Mesothelial cell of epicardium (in vitro differentiated cells): ENCODE measurements at places on chromosomes 5 and 9.
A peak's percentile ranks its signal among the peaks of the same experiment; 100 is the strongest.

DNA sequence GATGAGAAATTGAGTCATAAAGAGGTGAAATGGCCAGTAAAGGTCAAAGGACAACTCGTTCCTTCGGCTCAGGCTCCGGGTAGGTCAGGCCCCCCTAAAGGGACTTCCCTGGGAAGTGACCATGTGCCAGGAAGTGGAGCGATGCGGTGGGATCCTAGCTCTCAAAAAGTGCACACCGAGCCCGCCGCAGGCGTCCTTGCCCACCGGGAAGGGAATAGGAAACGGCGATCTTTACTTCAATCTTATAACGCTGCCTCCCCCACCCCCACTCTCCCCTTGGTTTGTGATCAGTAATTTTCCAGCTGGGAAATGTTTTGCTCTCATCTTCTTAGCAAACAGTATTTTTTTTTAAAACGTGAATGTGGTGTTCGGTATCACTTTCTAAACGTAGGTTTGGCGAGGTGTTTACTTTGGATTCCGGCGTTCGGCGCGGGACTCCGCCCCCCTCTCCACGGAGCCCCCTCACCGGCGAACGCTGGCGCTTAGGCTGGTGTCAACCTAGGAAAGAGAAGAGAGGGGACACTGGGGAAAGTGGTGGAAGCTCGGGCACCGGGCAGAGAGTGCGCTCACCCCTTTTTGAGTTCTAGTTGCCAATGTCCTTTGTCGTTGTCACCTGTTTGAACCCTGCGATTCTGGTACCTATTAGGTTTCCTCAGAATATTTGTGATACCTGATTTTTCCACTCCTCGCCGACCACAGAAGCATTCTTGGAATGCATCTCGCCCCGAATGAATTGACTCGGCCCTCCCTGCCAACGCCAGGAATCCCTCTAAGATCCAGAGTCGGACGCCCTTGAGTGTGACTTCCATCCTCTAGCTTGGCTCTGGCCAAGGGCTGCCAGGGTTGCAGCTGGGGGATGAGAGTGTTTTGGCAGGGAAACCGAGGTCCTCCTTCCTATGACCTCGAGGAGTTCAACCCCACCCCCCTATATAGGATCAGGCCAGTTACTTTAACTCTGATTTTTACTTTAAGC, 1.8 kb upstream of the KLF4 start:
- H3K4me3 ChIP-seq: peak overlapping the region; percentile 72
- peaks cover 33% of the 10 kb centered on the region for H3K4me1 ChIP-seq
- no peaks in the 10 kb centered on the region for H3K36me3 ChIP-seq
- H3K27ac ChIP-seq: peak overlapping the region; percentile 87
- H3K27me3 ChIP-seq: peaks cover 71% of the 10 kb centered on the region
- DNase-seq: no peak

DNA sequence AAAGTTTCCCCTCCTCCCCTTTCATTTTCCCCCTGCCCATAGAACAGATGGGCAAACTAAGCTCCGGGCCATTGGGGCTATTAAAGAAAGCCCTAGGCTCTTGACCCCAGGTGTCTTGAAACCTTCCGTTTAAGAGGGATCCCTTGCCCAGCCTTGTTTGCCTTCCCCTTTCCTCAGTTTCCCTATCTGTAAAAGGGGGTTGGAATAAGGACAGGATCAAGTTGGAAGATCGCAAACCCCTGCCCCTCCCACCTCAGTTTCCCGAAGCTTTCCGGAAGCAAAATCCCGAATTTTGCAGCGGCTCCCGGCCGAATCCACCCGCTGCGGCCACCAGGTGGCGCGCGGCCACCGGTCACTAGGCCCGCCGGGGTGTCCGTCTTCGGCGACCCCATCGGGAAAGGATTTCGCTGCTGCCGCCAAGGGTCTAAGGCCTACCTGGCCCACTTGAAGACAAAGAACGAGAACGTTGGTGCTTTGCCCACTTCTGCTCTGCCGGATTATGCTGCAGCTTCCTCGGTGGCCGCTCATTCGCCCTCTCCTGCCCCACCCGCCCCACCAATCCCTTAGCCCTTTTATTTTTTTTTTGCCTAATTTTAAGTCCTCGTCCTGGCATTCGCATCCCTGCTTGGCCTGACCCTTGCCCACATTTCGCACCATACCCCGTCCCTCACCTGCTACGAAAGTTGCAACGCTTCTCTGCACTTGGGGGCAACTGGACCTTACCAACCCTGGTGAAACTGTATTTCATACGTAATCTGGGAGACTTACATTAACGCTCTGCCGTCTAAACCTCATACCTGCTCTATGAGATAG, 962 bp upstream of the NR6A1 start:
- no peaks in the 10 kb centered on the region for H3K36me3 ChIP-seq
- H3K27ac ChIP-seq: peak overlapping the region; percentile 99
- peak; percentile 67 for DNase-seq

DNA sequence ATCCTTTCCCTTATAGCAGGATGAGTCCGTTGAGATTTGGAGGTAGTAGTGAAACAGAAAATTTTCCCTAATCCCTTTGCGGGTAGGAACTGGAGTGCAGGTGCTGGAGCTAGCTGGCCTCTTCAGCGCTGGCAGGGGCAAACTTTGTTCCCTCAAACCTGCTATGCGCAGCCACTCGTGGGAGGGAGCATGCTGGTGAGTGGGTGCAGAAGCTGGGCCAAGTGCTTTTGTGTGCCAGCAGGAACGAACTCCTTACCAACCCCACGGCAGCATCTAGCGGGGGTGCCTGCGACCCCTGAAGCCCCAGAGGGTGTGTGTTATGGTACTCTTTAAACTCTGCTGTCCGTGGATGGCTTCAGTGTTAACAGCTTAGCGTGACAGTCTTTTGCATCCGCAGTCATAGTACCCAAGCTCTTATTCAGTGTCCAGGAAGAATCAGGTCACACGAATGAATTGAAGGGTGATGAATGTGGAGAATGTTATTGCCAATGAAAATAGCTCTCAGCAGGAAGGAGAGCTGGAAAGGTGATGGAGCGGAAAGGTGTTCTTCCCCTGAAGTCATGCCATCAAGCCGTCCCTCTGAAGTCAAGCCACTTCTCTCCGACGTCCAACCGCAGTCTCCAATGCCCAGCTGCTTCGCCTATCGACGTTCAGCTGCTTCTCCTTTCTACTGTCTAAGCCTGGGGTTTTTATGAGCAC, 1445.1 kb upstream of the CDH9 start:
- H3K4me3 ChIP-seq: no peak overlapping the region
- peaks cover 3% of the 10 kb centered on the region for H3K4me1 ChIP-seq
- no peaks in the 10 kb centered on the region for H3K27me3 ChIP-seq
- no peak overlapping the region for H3K27ac ChIP-seq
- H3K36me3 ChIP-seq: no peaks in the 10 kb centered on the region

DNA sequence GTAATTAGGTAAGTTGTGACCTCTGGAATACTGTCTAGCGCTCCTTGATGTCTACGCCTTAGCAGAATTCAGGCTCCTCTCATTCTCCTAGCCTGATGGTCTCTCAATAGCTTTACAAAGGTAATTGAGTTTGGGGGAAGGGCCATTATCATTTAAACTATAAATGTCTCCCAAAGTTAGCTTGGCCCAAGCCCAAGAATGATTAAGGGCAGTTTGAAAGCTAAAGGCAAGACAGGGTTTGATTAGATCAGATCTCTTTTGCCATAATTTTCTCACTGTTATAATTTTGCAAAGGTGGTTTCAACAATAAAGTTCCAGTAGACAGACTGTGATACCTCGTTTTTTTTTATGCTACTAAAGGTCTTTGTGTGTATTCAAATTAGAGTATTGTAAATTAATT, 3.7 kb upstream of the SLC30A5 start:
- H3K36me3 ChIP-seq: no peaks in the 10 kb centered on the region
- no peak overlapping the region for H3K27ac ChIP-seq
- no peaks in the 10 kb centered on the region for H3K27me3 ChIP-seq
- DNase-seq: no peak
- no peak overlapping the region for H3K4me3 ChIP-seq

DNA sequence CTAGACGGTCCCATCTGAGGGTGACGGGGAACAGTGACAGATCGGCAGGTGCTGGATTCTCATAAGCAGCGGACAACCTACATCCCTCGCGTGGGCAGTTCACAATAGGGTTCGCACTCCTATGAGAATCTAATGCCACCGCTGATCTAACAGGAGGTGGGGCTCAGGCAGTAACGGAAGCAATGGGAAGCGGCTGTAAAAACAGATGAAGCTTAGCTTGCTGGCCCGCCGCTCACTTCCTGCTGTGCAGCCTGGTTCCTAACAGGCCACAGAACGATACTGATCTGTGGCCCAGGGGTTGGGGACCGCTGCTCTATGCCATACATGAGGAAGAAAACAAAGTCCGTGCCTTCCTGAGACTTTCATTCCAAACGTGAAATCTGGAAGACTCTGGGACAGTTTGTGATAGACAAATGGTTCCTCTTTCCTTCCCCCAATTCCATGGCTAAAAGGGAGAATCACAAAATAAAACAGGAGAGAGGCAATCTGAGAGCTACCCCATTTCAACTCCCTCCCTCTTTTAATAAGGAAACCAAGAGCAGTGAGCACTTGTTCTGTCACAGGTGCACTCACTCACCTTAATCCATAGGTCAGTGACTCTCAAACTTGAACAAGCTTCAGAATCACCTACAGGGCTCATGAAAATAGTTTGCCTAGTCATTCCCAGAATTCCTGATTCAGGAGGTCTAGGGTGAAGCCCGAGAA, 12.1 kb downstream of the PDCL start:
- no peak overlapping the region for H3K4me3 ChIP-seq
- H3K27ac ChIP-seq: peak overlapping the region; percentile 30
- no peak for DNase-seq
- no peaks in the 10 kb centered on the region for H3K4me1 ChIP-seq
- H3K36me3 ChIP-seq: peaks cover 23% of the 10 kb centered on the region

GRCh38 chr5:148214665-148215185, 11.9 kb downstream of the SPINK6 start:
- H3K36me3 ChIP-seq: no peaks in the 10 kb centered on the region
- H3K4me1 ChIP-seq: no peaks in the 10 kb centered on the region
- DNase-seq: no peak
- H3K27me3 ChIP-seq: peaks cover 3% of the 10 kb centered on the region
- H3K27ac ChIP-seq: no peak overlapping the region

GRCh38 chr9:33277484-33277883, 12.6 kb downstream of the CHMP5 start:
- no peaks in the 10 kb centered on the region for H3K4me1 ChIP-seq
- H3K4me3 ChIP-seq: no peak overlapping the region
- DNase-seq: no peak
- H3K27me3 ChIP-seq: no peaks in the 10 kb centered on the region
